Nucleus accumbens (tissue), 56 donors: ENCODE measurements at places on chromosomes 2 and 18.

DNA sequence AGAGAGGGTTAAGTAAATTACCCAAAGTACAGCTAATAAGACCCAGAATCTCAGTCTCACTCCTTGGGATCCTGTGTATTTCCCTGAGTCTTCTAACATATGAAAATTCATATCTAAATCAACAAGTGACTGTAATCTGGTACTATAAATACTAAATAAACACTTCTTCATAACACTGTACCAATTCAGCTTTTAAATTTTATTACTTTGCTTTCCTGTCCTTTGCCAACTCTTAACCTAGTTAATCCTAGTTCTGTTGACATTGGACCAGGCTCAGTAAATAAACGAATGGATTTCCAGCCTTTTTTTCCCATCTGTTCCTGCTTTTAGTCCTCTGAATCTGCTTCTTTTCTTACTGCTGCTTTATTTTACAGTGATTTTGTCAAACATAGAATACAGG lies 13.8 kb downstream of the MRPL35 start:
- no peak for DNase-seq

DNA sequence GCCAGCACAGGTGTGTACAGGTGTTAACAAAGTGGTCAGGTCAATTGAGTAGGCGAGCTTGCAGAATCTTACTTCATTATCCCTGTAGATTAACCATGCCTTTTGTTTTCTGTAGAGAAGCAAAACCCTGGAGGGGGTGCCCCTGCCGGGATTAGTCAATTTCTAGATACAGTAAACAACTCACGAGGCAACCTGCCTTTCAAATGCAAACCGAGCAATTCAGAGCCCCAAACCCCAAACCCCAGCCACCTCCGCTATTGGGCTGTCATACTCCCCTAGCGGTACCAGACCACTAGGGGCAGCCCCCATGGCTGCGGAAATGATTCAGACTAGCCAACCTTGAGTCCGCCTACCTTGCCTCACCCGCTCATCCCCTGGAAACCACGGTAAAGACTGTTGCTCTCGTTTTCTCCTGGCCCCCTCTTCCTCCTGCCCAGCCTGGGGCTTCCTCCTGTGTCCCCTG lies 61.4 kb upstream of the KIF5C start:
- no peak for DNase-seq

- DNase-seq: no peak
Observed at GRCh38 chr2:127636248-127637235, 9.4 kb upstream of the GPR17 start.

GRCh38 chr2:10238396-10238795 lies 64.3 kb upstream of the HPCAL1 start:
- no peak for DNase-seq

DNA sequence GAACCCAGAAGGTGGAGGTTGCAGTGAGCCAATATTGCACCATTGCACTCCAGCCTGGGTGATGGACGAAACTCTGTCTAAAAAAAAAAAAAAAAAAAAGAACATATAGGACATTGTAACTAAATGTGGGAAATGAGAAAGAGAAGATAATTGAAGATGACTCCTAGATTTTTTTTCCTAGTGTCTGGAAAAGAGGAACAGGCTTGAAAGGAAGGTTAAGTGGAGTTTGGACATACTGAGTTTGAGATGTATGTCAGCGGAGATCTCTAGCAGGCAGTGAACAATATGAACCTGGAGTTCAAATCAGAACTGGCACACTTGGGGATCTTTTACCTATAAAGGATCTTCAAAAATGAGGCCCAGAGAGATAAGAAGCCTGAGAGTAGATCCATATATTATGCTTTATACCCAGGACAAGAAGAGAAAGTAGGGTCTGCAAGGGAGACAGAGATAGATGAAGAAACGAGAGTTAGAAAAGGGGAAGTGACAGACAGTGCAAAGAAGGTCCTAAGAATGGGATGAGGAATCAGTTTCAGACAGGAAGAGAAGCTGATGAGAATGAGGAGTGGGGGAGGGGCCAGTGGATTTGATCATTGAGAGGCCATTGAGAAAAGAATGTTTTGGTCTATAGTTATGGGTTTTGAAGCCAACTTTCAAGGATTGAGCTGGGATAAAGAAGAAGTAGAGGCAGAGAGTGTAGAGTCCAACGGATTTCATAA lies 46.9 kb upstream of the CD28 start:
- DNase-seq: no peak

- no peak for DNase-seq
Observed at GRCh38 chr2:236607471-236608187, 38.0 kb downstream of the ACKR3 start.

- DNase-seq: no peak
Observed at GRCh38 chr2:239809391-239809790, 215.8 kb downstream of the NDUFA10 start.

DNA sequence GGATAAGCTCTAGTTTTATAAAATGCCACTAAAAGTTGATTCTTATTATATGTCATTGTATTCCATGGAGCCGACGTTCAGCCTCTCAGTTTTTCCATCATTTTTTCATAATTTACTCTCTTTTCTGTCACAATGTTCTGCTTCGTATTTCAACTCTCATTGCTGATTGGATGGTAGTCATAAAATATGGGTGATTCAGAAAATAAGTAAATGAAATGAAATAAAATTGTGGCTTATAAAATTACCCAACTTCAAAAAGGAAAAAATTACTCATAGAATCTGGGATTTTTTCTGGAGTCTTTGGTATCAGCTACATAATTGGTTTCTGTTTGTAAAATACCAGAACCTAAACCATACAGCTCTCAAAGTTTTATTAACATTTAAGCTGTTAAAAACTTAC lies 139.7 kb upstream of the ITGA4 start:
- DNase-seq: no peak

DNA sequence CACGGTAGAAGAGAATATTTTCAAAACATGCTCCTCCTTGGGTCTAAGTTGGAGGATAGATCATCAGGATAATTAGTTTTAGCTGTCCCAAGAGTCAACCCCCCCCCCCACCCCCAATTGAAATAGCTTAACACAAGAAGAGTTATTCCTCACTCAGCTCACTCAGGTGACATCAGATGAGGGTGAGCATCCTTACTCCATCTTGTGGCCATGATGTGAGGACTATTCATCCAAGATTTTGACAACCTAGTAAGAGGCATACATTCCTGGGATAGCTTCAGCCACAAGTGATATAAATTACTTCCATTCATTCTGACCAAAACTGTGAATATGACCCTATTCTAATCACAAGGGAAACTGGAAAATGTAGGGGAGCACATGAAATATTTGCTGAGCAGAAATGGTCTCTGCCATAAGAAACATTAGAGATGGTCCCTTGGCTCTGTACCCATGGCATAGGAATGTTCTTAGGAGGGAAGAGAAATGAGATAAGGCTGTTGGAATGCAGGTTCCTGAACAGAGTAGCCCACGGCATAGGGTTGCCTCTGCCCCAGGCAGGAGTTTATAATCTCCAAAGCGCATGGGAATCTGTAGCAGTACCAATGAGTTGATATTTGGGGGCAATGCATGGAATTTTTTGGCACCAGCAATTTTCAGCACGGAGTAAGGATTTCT lies 257.2 kb downstream of the CYRIA start:
- no peak for DNase-seq

DNA sequence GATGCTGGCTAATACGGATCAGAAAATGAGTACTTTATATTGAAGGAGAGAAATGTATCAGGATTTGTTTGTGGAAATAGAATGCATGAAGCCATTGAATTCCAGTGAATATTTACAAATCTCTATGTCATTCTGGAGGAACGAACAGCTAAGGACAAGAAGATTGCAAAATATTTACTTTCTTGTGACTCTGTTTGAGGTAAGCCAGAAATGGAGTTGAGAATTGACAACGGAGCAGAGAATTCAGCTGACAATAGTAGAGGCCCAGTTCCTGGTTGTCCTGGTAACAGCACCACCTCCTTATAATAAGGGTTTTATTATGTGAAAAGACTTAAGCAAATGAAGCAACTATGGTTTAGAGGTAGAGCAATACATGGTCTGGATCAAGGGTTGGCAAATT lies 349.2 kb downstream of the ADCYAP1 start:
- no peak for DNase-seq

- no peak for DNase-seq
Observed at GRCh38 chr2:221570321-221570935, 1.7 kb downstream of the EPHA4 start.
